ENCODE measurements at places on chromosomes 3 and 15. TPM values are rescaled to one million over a fixed set of nuclear protein-coding genes. Genes with fewer than 3 reads are reported as not detected.
A peak's percentile ranks its signal among the peaks of the same experiment; 100 is the strongest.

- peak; percentile 2 for DNase-seq
These were observed 106.5 kb upstream of the ACP3 start for GRCh38 chr3:132210476-132211346.

DNA sequence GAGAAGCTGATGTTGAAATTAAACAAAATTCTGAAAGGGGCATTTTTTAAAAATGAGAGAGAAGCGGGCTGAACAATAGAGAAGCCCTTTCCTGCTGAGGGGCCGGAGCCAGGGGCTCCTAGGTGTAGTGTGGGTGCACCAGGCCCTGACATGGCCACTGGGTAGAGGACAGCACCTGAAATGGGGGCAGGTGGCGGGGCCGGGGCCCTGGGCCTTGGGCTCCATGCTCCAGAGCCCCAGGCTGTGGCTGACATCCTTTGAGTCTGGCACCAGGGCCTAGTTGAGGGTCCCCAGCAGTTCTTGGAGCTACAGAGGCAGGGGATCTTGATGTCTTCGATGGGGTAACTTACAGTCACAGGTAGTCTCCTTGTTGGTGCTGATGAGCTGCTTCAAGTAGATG lies 6.5 kb upstream of the GPR176 start:
- DNase-seq, result no peak

GRCh38 chr3:124847051-124847450 lies 40.1 kb downstream of the ITGB5 start:
- DNase-seq, result no peak

DNA sequence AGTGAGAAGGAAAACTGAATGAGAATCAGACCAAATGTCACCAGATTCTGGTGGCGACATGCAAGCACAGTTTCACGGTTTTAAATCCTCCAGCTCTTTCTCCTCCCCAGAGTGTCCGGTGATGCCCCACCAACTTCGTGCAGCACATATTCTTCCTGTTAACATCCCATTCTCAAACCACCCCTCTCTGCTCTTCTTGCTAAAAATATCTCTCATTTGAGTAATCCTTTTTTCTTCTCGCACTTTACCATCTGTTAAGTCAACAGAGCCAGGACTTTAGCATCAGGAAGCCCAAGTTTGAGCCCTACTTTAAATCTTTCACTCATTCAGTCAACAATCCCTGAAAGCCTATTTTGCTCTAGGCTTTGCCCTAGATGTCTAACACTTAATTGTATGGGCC lies 68.2 kb upstream of the VGLL4 start:
- no peak for DNase-seq

DNA sequence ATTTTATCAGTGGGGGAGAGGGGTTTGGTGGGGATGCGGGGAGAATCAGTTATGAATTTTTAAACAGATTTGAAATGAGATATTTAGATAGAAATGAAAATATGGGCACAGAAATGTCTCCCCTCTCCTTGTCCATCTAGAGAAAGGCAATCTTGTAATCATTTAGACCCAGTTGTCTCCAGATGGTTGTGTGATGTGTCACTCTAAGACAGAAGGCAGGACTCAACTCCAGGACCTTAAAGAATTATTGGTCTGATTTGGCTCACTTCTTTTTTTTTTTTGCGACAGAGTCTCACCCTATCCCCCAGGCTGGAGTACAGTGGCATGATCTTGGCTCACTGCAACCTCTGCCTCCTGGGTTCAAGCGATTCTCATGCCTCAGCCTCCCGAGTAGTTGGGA lies 77.2 kb downstream of the EOMES start:
- no peak for DNase-seq

DNA sequence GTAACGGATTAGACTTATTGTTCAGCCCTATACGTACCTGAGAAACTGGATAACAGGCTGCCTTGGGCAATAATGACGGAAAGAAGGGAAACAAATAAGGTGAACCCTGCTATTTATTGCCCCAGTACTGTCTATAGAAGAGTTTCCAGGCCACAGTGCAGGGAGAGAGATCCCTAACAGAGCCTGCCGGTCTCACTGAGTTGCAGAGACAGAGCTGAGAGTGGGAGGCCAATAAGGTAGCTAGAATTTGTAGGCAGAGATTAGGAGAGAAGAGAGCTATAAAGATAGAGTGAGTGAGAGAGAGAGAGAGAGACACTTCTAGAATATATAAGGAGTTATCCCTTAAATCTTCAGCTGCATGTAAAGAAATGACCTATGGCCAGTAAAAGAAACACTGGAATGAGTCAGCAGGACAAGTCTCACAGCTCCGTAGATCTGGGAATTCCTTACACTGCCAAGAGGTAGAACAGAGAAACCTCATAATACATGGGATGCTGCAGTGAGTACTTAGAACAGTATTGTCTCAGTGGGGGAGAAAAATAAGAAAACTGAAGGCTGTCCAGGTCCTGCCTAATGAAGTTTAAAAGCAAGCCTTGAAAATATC lies 51.8 kb downstream of the ST3GAL6 start:
- no peak for DNase-seq

DNA sequence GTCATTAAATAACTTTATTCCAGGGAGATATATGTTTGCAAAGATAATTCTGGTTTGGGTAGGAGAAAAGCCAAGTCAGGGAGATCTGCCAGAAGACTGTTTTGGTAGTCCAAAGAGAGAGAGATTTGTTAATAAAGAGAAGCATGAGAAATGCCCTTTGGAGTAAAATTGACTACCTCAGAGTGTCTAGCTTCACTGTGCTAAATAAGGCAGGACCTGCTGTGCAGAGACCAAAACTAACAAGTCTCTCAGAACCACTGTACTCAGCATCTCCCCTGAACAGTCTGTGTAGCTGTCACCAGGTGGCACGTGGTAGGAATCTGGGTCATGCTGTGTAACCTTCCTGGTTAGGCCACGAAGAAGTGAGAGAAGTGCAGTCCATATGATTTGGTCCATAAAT lies 31.6 kb upstream of the SLC35G2 start:
- DNase-seq, result peak; percentile 9

- no peak for DNase-seq
These were observed 126.7 kb downstream of the TUSC7 start for GRCh38 chr3:116836286-116836685.

DNA sequence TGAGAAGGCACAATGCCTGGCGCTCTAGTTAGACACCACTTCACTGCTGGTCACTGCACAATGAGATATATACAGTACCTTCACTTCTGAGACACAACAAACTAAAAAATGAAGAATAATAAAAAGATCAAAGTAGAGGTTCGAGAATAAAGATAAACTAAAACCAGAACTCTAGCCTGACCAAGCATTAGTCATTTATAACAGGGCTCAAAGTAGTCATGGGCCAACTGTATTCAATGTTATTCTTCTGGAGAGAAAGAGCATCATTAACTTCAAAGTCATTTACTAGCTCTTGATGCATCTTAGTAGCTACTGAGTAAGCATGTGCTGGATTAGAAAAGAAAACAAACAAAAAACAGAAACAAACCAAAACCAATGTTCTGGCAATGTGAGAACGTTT lies 145.2 kb downstream of the SSR3 start:
- DNase-seq, result no peak

DNA sequence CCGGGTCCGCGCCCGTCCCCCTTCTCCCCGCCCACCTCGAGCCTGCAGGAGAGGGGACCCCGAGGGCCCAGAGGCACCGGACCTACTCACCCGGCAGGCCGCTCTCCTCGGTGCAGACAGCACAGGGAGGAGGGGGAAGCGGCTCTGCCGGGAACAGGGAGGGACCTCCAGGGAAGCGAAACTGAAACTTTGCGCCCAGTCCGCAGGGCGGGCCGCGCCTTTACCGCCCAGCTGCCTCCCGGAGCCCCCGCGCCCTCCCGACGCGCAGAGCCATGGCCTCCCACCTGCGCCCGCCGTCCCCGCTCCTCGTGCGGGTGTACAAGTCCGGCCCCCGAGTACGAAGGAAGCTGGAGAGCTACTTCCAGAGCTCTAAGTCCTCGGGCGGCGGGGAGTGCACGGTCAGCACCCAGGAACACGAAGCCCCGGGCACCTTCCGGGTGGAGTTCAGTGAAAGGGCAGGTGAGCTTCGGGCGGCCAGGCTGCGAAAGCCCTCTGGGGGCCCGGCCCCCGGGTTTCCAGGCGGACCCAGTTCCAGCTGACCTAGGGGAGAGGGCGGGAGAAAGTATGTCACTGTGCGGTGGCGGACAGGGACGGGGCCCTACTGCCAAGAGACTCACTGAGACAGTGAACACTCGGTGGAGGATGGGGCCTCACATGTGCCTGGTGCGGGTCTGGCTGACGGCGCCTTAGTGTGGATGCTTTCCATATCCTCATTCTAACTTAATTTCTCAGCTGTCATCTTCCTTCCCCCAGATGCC lies at the start of the genes DTX3L and PARP9:
TSS of gene DTX3L (plus strand) at position 184 of the 758 bp plus-strand sequence. CDS start at position 273, 89 bp downstream.
TSS of gene PARP9 (minus strand) at position 146 of the 758 bp plus-strand sequence. CDS start 4,680 bp downstream, outside the sequence.
- DNase-seq, result peak; percentile 86

DNA sequence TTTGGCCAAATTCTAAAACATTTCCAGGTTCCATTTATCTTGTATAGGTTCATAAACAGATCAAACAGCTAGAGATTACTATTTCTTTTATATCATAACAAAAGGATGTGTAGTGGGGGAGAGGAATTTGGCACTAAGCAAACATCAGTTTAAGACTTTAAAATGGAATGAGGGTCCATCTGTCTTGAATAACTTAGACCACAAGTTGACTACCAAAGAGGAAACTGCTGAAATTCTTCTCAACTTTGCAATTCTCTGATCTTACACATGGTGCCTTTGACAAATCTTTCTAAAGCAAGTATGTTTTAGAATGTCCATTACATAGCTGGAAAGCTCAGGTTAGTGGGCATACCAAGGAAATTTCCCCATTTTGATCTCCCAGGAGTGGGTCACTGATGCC lies 140.5 kb upstream of the ADAMTS9 start:
- no peak for DNase-seq

DNA sequence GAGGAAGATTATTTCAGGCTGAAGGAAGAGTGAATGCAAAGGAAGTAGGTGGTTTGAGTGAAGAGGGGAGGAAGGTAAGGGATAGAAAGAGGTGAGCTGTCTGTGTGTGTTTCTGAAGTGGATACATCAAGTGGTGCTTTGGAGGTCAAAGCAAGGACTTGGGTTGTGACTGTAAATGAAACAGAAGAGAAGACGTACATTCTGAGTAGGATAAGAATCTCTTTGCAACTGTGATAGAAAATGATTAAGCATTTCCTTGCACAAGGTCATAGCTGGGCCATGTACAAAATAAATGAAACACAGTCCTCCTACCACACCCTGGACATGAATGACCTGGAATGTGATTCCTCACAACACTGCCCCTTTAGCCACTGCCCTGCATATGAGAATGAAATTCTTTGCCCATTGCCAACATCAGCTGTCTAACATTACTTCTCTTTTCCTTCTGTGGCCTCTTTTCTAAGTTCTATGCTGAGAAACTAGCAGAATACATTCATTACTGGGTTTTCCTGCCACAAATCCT lies 28.3 kb upstream of the MINDY4B start:
- no peak for DNase-seq

- DNase-seq, result no peak
These were observed 136.8 kb downstream of the TPRG1 start for GRCh38 chr3:189308608-189309007.

GRCh38 chr3:160135851-160136250 lies 89.4 kb upstream of the C3orf80 start:
- no peak for DNase-seq

- DNase-seq, result no peak
These were observed 48.1 kb downstream of the IQSEC1 start for GRCh38 chr3:13025090-13025489.

DNA sequence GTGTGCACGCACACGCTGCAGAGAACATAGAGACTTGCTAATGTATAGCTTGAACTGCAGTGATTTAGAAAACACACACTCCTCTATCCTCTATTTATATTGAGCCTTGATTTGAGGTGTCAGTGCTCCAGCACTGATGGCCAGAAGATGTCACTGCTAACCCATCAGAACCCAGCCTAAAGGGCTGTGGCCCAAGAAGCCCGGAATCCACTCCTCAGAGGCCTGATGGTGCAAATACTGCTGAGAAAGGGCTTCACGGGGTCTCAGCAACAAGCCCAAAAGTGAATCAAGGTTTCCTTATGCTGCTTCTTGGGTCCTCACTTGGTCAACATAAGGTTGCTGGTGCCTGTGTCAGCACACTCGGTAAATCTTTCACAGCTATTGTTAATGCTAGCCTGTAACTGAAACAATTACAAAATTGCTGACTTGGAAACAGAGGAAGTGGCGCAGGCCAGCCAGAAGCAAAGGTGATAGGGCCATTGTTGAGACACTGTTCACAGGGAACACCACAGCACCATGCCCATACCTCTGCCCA lies 60.3 kb downstream of the HEG1 start:
- DNase-seq, result peak; percentile 25

GRCh38 chr3:139327861-139328260 lies 16.0 kb upstream of the MRPS22 start:
- DNase-seq, result no peak

DNA sequence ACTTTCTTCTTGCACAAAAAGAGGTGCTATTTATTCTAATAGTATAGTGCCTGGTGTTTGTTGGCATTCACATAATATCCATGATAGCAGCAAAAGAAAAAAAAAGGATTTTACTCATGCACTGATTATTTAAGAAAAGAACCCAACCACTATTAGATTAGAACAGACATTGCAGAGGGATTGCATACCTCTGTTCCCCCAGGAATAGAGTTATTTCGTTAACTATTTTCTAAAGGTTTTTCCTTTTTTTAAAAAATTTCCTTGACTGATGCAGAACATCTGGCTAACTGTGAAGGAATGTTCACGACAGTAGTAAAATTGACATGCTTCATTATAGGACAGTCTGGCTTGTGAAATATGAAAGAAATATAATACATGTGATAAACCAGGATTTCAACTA lies 136.6 kb upstream of the PTX3 start:
- DNase-seq, result no peak

DNA sequence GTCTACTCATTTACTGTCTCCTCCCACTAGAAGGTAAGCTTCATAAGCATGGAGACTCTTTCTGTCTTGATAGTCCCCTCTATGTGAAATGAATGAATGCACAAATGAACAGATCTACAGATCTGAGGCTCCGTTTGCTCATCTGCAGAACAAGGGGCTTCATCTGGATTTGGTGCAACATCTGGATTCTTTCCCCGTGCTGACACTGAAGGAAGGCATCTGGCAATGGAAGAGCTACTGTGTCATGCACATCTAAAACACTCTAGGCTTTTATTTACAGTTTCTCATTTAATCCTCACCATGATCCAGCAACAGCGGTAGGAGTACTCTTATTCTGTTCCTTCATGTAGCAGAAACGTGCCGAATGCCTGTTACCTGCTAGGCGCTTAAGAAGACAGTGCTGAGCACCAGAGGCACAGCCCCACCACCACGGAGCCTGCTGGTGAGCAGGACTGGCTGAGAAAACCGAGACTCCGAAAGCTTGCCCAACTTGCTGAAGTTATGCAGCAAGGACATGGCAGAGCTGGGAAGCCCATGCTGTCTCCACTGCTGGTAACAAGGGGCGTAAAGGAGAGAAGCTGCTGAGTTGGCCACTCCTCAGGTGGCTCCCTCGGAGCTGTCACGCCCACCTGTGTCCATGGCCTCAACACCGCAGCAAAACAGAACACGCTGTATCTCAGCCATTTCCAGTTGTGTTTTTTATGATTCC lies 31.1 kb downstream of the LSM3 start:
- no peak for DNase-seq

GRCh38 chr15:58467722-58468423 lies 36.1 kb downstream of the LIPC start:
- no peak for DNase-seq

- peak; percentile 38 for DNase-seq
These were observed 730 bp downstream of the HIGD1A start for GRCh38 chr3:42803414-42804105.

GRCh38 chr3:155196131-155197021 lies 97.1 kb downstream of the STRIT1 start:
- DNase-seq, result no peak

The LRTM1 gene
- not detected for total RNA-seq

The IL17RB gene
- total RNA-seq, result not detected

The TMEM266 gene
- 0.12 TPM for total RNA-seq

The NDUFB5 gene
- total RNA-seq, result 111 TPM

The KLHL40 gene
- total RNA-seq, result not detected

The TPRG1 gene
- 1.1 TPM for total RNA-seq

The P2RY13 gene
- not detected for total RNA-seq

The BDH1 gene
- total RNA-seq, result 71.0 TPM
